ENCODE measurements at places on chromosomes 11 and 22.

- no peak for DNase-seq
Observed at GRCh38 chr22:43376765-43377547, 33.8 kb upstream of the SCUBE1 start.

DNA sequence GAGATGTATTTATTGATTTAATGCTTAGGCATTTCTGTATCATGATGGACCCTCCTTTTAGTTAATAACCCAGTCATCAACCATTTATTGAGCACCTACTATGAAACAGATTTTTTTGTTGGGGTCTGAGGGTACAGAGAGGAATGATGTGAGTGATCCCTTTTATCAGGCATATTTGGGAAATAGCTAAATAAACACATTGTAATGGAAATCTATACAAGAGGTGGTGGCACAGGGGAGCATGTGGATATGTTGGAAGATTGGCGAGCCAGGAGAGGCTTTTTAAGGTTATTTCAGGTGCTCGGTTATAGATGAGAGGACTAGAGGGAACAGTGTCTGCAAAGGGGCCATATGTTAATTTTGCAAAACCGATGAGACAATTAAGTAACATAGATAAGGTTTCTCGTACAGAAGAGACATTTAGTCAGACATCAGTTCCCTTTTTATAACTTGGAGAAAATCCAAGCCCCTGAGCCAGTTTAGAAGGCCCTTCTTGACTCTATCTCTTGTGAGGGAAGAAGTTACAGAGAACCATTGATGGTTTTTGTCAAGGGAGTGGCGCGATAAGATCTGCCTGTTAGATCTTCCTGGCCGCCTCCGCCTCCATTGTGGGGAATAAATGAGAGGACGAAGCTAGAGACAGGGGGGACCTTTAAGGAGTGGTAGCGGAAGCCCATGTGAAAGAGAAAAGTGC, 2.0 kb downstream of the ATXN10 start:
- no peak for DNase-seq

- no peak for DNase-seq
Observed at GRCh38 chr11:126340960-126341606, 14.4 kb upstream of the ST3GAL4 start.

DNA sequence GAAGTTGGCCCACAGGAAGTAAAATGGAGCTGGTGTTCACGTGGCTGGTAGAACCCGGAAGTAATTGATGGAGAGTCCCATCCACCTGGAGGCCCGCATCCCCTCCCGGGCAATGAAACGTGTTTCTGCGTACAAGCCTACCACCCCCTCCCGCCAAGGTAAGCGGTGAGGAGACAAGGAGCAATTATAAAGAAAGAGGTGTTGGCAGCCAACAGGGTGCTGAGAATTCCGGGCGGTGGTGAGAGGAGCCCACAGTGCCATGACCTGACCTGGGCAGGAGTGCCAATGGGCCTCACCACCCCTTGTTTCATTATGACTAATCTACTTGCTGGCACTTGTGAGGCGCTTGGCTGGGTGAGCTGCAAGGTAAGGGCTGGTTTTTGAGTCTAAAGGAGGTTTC, 83.8 kb upstream of the BID start:
- no peak for DNase-seq

DNA sequence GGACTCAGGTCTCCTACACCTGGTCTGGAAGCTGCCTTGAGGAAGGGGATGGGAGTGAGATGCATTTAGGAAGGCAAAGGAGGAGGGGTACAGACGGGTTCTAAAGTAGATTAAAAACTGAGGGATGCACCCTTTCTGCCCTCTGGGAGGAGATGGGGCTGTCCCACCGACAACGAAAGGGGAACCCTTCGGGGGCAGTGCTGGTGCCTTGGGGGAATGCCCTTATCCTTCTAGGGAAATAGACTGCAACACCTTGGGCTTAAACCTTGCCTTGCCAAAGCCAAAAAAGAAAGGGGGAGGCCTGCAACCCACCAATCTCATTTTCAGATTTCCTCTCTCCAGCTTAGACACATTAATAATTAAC, 89.8 kb downstream of the PLEKHA7 start:
- DNase-seq, result no peak

GRCh38 chr22:26172389-26172990, 3.2 kb downstream of the SEZ6L start:
- DNase-seq, result peak; percentile 16

GRCh38 chr22:35524966-35525686, 15.5 kb upstream of the RASD2 start:
- no peak for DNase-seq

GRCh38 chr22:50208430-50208938, 7.7 kb downstream of the SELENOO start:
- DNase-seq, result no peak

- DNase-seq, result no peak
Observed at GRCh38 chr22:27019827-27020226, 362.4 kb downstream of the MIAT start.

DNA sequence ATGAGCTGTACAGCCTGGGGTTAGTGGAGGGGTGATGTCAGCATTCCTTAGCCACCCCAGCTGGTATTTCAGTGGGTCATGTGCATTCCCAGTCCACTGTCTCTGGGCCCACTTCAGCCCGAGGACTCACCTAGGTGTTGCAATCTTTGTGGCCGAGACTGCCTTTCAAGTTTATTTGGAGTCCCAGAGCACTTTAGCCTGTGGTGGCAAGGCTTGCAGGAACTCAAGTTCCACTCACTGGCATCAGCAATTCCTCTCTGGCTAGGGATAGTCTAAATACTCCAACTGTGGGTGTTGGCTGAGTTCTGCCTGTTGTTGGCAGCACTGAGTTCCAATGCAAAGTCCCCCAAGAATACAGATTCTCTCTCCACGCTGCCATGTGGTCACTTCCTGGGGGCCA, 191.6 kb upstream of the PGR start:
- DNase-seq, result no peak

GRCh38 chr22:19730198-19730597, 6.9 kb downstream of the GP1BB start:
- DNase-seq, result no peak

GRCh38 chr11:35359321-35360054, 59.9 kb downstream of the SLC1A2 start:
- DNase-seq, result no peak

DNA sequence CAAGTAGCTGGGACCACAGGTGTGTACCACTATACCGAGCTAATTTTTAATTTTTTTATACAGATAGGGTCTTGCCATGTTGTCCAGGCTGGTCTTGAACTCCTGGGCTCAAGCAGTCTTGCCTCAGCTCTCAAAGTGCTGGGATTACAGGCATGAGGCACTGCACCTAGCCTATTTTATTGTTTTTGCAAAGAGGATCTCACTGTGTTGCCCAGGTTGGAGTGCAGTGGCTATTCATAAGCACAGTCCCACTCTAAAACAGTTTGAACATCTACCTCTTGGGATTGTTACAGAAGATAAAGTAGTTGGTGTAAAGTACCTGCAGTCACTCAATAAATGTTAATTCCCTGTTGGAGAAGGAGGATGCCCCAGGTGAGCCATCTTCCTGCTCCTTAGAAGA, 29.1 kb downstream of the XRCC6 start:
- DNase-seq, result no peak

DNA sequence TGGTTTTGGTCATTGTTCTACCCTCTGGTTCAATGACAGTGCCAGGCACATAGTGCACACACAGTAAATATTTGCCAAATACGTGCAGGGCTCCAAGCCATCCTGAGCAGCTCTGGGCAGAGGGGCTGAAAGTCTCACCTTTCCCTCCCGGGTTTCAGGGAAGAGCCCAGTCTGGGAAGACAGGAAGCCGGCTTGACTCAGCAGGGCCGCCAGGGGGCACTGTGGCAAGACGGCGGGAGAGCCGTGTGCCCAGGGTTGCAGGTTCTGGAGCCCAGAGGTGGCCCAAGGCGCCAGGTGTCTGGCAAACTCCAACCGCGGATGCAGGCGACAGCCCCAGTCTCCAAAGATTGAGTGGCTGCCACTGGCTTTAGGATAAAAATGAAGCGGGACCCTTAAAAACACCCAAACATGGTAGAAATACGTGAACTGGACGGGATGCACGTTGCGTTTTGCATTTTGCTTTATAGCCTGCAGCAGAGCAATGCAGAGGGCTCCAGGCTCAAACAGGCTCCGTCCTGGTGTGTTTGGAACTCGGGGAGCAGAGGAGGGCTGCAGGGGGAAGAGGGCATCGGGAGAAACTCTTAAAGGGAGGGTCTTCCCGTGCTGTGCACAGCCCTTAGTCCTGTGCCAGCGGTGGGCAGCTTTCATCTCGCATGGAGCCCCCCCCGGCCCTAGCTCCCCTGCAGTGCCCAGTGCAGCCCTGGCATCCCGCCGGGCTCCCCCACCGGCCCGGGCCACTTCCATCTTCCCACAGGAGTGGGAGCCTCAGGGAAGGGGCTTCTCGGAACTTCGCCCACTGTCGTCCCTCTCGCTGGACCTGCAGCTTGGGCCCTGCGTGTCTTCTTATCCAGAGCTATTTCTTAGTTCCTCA, 10.7 kb downstream of the KRTAP5-5 start:
- no peak for DNase-seq

DNA sequence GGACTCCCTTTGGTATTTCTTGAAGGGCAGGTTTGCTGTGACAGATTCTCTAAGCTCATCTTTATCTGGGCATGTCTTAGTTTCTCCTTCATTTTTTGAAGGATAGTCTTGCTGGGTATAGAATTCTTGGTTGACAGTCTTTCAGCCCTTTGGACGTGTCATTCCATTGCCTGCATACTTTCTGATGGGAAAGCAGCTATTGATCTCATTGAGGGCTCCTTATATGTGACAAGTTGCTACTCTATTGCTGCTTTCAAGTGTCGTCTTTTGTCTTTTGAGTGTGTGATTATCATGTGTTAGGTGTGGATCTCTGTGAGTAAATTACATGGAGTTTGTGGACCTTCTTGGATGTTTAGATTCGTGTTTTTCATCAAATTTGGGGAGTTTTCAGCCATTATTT, 21.9 kb downstream of the IGHMBP2 start:
- DNase-seq, result no peak

DNA sequence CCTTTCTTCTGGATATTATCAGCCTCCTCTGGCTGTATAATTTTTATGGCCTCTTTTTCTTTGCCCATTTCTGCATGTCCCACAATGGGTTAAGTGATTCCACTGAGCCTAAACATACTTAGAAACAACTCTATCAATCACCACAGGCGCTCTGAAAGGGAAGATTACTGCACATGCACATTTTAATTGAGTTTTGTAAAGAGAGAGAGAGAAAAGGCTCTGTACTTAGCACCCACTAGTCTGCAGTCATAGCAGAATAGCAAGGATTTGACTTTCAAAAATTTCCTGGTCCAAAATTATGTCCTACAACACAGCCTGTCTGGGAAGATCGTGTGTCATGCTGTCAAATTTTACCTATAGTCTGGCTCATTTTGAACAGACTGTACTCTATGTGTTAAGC, 758.5 kb downstream of the OPCML start:
- DNase-seq, result no peak

DNA sequence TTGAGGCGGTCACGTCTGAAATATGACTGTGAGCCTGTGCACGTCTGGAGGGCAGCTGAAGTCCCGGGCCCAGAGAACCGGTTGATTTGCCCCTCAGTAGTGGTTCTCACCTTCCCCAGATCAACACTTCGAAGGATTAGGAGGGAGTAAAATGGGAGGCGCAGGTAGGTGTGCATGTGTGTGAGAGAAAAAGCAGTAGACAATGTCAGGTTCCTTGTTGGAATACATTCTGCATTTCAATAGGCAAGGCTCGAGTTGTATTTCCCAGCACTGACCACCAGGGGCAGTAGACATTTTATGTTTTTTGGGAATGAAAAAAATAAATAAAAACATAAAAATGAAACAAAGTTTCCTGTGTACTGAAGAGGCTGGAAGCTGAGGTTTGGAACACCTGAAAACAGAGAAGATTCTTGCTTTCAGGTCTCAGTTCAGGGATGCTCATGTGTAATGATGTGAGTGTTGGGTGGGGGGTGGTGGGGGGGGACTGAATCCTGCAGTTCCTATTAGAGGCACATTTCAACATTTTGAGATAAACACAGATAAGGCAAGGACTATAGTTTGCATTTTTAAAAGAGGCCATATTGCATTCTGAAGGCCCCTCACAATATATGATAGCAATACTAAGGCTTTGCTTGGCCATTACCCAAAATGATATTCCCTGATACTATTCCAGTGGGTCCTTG, 333.9 kb downstream of the CADM1 start:
- peak; percentile 1 for DNase-seq

DNA sequence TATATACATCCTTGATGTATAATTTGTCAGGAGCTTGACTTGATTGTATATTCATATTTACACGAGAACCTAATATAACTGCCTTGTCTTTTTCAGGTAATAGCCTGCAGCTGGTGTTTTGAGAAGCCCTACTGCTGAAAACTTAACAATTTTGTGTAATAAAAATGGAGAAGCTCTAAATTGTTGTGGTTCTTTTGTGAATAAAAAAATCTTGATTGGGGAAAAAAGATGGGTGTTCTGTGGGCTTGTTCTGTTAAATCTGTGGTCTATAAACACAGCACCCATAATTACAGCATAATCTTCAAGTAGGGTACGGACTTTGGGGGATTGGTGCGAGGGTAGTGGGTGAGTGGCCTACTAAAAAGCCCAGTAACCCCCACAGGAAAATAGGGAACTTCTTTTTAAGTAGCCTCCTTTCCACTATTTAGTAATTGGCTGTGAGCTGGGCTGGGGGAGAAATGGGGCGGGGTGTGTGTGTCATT, 7.5 kb downstream of the MALAT1 start:
- DNase-seq, result no peak

DNA sequence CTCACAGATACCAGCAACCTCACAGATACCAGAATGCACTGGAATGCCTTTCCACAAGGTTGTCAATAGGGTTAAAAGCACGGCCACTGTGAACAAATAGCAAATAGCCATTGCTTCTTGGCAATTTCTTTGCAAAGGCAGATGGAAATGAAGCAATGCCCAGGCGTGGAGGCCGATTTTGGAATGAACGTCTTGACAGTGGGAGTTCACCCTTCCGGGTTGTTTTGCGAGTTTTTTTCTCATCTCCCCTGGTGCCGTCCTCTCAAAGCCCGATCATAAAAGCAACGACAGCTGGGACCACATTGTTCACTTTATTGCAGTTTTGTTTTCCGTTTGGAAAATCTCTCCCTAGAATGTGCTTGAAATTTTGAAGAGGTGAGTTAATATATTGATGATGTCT, 38.0 kb upstream of the CD82 start:
- no peak for DNase-seq

DNA sequence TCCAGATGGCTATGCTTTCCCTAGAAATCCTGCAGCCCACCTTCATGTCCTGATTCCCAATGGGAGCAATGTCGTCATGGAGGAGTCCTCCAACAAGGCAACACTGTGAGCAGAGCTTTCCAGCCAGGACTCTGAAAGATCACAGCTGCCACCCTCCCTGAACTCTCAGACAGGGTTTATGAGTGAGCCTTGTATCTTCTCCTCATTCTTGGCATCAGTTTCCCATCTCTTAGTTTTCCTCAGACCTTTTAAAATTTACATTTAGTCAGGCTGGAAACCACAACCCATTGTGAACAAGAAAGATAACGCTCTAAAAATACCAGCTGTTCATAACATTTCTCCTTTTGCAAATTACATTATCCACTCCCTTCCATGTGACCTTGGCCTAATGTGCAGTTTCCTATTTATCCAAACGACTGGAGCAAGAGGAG, 15.6 kb upstream of the LYVE1 start:
- no peak for DNase-seq

- DNase-seq, result no peak
Observed at GRCh38 chr22:22093743-22094142, 111.2 kb upstream of the TOP3B start.
